Activated T-helper 17 cell treated with anti-CD3 and anti-CD28 coated beads, Interleukin-2, amount 50 U/mL, for 72 hours (primary cell): ENCODE measurements at places on chromosomes 1 and 21.
A peak's percentile ranks its signal among the peaks of the same experiment; 100 is the strongest.

DNA sequence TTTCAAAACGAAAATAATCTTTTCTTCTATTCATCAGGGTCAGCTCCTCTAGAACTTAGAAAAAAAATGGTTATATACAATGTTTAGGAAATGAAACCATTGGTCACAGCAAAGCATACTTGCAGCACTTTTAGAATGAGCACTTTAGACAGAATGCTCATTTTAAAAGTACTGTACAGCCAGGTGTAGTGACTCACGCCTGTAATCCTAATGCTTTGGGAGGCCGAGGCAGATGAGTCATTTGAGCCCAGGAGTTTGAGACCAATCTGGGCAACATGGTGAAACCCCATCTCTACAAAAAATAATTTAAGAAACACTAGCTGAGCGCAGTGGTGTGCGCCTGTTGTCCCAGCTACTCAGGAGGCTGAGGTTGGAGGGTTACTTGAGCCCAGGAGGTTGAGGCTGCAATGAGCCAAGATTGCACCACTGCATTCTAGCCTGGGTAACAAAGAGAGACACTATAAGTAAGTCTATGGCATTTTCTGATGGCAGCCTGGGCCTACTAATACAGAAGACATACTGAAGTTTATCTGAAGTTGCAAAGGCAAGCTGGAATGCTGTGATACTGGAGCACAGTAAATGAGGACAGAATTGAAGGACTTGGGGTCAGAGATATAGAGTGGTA, 48.9 kb upstream of the ZNF326 start:
- peak; percentile 96 for ATAC-seq

DNA sequence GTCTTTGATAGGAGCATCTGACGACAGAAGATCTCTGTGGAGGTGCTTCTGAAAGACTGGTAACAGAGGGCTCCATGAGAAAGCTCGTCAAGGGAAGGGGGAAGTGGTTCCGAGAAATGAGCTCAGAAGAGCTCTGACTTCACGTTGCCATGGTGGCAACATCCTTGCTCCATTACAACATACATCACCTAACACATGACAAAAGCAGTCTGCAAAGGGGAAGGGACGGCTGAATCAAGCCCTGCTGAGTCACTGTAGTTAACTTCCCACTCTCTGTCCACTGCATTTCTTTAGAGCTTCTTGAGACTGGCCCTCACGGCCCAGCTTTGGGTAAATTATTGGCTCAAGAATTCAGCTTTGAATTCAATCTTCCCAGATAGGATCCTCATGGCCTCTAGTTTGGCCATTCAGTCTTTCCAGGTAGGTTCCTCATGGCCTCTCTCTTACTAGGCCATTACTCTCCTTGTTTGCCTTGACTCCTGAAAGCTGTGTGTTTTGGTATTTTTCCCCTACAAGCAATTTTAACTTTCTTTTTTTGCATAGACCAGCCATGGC, 88.0 kb upstream of the ZNF648 start:
- ATAC-seq = peak; percentile 91

DNA sequence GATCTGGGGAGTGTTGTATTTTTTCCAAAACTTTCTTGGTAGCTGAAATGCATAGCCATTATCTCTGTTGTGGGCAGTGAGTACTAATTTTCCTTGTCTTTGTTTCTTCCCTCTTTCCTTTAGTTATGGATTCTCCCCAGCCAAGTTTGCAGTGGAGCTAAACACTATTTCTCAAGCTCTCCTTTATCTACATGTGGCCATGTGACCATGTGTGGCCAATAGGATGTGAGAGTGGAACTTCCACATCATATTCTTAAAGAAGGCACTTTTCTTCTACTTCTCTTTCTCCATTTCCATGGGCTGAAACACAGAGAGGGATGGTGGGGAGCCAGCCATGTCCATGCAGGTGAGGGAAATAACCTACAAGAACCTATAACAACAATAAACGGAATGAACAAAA, 230.8 kb downstream of the CTH start:
- ATAC-seq = no peak

- ATAC-seq = no peak
These were observed 203.6 kb downstream of the ROR1 start for GRCh38 chr1:63977466-63977865.

- ATAC-seq = no peak
These were observed 4.9 kb downstream of the GBP1 start for GRCh38 chr1:89060091-89060490.

DNA sequence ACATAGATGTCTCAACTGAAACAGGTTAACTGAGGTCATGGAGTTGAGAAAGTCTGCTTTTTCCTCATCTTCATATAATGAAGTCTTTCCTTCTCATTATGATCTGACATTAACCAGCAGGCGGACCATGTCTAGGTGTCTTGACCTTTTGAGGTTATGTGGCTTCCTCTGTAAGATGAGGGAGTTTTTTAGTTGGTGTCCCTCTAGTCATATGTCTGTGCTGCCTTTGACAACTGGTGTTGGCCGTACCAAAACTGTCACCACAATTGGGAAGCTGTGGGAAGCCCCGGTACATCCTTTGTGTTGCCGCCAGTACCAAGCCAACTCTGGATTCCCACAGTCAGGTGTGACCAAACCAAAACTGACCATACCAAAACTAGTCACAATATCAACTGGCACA, 105.1 kb downstream of the PBX1 start:
- no peak for ATAC-seq

- ATAC-seq = no peak
These were observed 107.3 kb upstream of the HNRNPU start for GRCh38 chr1:244971552-244972216.

DNA sequence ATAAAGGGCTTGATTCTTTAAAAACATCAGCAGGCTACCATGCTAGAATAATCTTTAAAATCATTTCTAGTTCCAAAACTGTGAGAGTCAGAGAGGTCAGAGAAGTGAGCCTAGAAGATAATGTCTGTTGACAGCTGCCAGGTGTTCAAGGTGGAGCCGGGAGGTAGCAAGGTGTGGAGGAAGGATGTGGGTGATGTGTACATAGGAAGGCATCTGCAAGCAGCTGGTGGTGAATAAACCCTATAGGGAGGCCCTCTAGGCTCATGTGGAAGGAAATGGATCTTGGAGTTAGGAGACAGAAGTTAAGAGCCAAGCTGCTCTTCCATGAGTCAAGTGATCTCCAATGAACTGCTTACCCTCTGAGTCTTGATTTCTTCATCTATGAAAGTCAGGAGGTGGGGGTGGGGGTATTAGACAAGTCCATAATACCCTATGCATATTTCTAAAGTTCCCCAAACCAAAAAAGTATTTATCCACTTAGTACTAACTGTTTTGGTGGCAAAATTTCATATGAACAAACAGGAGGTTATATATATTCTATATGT, 266.3 kb downstream of the RHOU start:
- no peak for ATAC-seq

DNA sequence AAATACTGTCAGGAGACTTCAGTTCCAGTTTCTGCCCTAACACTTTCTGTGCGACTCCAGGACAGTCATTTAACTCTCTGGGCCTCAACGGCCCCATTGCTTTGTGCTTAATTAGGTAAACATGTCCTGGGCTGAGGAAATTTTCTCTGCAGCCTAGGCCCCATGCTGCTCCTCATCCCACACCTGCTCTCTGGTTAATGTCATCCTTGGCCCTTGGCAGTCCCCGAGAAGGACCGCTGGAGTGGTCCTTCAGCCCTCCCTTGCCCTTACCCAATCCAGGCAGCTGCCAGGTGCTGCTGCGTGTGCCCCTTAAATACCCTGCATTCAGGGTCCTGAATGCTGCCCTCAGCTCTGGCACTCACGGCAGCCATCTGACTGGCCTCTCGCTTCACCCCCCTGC, 18.7 kb downstream of the UBL4B start:
- no peak for ATAC-seq

DNA sequence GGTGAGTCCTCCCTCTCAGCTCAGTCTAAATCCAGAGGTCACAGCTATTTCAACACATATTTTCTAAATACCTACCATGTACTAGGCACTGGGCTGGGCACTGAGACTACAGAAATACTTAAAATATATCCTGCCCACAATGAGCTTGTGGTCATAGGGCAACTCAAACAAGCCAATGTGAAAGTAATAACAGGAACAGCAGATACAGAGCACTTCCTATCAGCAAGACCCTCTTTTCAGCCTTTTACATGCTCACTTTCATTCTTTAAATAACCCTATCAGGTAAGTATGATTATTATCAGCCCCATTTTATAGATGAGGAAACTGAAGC, 71.9 kb downstream of the CD34 start:
- peak; percentile 79 for ATAC-seq

- no peak for ATAC-seq
These were observed 58.0 kb downstream of the CLIC4 start for GRCh38 chr1:24803220-24803619.

DNA sequence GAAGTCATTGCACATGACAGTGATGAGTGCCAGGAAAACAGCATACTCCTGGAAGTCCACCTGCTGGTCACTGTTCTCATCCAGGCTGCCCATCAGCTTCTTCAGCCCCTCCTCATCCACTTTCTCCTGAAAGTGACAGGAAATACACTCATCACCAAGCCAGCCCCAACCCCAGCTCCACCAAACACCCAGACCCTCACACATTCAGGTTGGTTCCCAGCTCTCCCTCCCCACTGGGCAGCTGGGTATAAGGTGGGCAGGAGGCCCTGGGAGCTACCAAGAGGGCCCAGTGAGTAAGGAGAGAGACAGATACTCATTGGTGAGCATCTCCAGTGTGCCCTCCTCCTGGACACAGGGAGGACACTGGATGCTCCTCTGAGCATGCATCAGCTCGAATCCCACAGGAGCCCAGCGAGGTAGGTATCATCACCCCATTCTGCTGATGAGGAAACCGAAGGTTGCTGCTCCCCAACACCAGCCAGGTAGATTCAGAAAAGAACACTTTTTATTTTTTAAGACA, 4.1 kb downstream of the S100A2 start:
- ATAC-seq = no peak

DNA sequence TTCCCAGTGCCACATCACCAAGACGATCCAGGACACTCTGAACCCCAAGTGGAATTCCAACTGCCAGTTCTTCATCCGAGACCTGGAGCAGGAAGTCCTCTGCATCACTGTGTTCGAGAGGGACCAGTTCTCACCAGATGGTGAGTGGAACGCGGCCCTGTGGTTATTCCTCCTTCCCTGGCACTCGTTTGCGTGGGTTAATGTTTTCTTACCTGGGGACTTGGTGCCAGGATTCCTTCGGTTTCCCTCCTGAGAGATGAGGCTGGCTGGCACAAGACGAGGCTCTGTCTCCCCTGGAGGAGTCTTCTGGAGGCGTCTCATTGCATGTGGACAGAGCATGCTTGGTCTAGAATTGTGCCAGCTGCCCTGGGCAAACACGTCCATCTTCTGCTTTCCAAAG, 29.3 kb downstream of the ATP5PO start:
- no peak for ATAC-seq

- ATAC-seq = peak; percentile 75
These were observed 1155.2 kb upstream of the B3GALT2 start for GRCh38 chr1:194341587-194341986.

- ATAC-seq = peak; percentile 86
These were observed 14.0 kb upstream of the ALX3 start for GRCh38 chr1:110084227-110085078.

GRCh38 chr1:5998906-5999301, 6.7 kb upstream of the NPHP4 start:
- no peak for ATAC-seq

GRCh38 chr1:153728305-153729066, 636 bp downstream of the INTS3 start:
- ATAC-seq = no peak

- peak; percentile 37 for ATAC-seq
These were observed 332.1 kb downstream of the PTPRC start for GRCh38 chr1:198970916-198971315.

DNA sequence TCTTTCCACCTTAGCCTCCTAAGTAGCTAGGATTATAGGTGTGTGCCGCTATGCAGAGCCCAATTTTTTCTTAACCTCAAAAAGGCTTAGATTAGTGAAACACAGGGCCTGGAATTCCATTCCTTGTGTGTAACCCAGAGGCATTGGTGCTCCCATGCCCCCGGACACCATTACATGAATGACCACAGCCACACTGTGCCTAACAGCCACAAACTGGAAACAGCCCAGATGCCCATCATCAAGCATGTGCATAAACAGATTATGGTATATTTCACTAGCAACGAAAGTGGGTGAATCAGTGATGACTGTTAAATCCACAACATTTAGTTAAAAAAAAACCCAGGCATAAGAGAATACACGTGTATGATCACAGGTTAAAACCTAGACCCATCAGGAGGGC, 24.4 kb downstream of the ADAM30 start:
- no peak for ATAC-seq

DNA sequence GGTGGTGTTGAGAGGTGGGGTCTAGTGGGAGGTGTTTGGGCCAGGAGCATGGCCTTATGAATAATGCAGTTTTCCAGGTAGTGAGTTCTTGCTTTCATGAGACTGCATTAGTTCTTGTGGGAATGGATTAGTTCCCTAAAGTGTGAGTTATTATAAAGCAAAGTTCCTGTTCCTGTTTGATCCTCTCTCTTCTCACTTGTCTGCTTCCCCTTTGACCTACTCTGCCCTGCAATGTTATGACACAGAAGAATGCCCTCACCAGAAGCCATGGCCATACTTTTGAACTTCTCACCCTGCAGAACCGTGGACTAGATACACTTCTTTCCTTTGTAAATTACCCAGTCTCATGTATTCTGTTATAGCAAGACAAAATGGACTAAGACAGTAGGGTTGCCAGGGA, 53.6 kb downstream of the MAP3K7CL start:
- no peak for ATAC-seq

DNA sequence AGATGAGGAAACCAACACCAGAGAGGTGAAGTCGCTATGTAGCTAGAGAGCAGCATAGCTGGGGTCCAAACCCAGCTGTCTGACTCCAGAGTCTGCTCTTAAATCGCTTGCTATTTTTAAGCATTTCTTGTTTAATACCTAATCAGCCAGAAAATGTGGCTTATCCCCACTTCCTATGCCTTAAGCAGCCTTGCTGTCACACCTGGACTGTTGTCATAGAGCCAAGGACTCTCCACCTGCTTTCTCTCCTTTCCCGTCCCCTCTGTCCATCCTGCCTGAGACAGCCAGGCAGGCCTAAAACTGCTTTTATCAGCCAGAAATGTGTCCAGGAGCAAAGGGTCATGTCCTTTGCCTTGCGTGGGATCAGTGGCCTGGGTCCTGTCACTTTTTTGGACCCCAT, 28.3 kb upstream of the EPHA8 start:
- no peak for ATAC-seq

DNA sequence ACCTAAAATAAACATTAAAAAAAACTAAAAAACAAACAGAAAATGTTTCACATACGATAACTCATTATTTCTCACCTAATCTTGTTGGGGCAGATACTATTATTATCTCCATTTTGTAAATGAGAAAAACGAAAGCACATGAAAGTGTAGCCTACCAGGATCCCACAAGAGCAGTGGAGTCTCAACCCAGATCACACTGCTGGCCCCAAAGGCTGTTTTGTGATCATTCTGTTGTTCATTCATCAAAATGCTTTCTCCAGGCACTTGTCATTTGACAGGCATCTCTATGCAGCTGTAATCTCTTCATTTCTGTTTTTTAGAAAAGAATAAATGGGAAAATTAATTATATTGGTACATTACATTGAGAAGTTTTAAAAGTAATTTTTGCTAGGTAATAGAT, 67.5 kb downstream of the AK5 start:
- ATAC-seq = no peak
